Left ventricle myocardium inferior (tissue), 1 donor: ENCODE measurements at places on chromosomes 12 and 14. TPM values are rescaled to one million over a fixed set of nuclear protein-coding genes. Genes with fewer than 3 reads are reported as not detected.

The NAV3 gene
- 1.5 TPM for total RNA-seq

DNA sequence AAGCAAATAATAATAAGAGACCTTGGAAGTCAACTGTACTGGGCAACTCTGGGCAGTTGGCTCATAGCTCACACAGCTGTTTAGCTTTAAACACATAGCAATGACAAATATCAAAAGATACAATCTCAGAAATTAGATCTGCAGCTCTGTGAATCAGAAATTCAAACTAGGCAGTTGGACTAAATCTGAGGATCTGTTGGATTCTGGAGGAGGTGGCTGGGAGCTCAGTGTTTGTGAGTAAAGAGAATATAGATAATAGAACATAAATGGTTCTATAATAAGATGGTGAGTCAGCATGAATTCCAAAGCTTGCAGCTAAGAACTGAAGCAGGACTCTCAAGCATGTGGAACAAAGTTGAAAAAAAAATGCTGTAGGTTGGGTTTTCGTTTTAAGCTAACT is 1949.4 kb upstream of the SEL1L start:
- no peak overlapping the region for H3K27ac ChIP-seq
- no peaks in the 10 kb centered on the region for H3K4me1 ChIP-seq
- no peaks in the 10 kb centered on the region for H3K36me3 ChIP-seq
- DNase-seq, result no peak

- H3K27me3 ChIP-seq, result no peaks in the 10 kb centered on the region
- no peak overlapping the region for H3K27ac ChIP-seq
- H3K4me3 ChIP-seq, result no peak overlapping the region
Measured at GRCh38 chr14:35921745-35922144, 95.6 kb downstream of the BRMS1L start.

DNA sequence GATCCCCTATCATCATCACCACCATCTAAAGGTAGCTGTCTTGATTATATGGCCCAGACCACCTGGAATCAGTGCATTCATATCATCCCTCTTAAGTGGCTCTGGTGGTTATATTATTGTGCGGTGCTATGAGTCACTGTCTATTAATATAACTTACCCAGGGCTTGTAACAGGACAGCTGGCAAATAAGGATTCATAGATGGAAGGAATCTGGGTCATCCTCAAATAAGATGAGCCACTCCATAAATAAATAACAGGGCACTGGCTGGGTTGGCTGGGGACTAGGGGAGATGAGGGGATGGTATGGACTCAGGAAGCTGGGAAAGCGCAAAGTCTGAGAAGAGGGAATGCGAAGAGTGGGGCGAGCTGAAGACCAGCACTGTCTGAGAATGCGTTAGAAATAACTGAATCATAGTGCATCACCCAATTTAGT is 216.1 kb downstream of the NUAK1 start:
- H3K4me1 ChIP-seq, result peaks cover 32% of the 10 kb centered on the region
- peak overlapping the region; percentile 84 for H3K27ac ChIP-seq
- no peaks in the 10 kb centered on the region for H3K36me3 ChIP-seq
- no peak for DNase-seq
- H3K27me3 ChIP-seq, result no peaks in the 10 kb centered on the region
- no peak overlapping the region for H3K4me3 ChIP-seq

GRCh38 chr14:92615451-92615850 is 101.9 kb downstream of the RIN3 start:
- no peaks in the 10 kb centered on the region for H3K36me3 ChIP-seq
- no peak overlapping the region for H3K27ac ChIP-seq
- no peak overlapping the region for H3K4me3 ChIP-seq

The DHRS2 gene
- not detected for total RNA-seq

The MYF5 gene
- total RNA-seq, result not detected

DNA sequence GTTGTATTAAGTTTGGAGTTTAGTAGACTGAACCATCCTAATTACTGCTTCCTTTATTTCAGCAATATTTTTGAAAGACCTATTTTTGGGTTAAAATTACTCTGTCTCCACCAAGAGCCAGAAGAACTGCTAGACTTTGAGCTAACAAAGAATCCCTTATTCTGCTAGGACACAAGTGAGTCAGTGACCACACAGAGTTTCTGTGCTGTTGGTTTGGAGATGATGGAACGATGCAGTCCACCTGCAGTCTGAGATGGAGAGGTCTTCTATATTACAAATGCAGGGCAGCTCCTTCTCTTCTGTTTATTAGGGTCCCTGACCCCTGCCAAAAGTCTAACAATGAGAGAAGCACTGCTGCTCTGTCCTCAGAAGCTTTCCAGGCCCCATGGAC is 6.7 kb upstream of the STXBP6 start:
- H3K36me3 ChIP-seq, result no peaks in the 10 kb centered on the region
- H3K27ac ChIP-seq, result no peak overlapping the region
- H3K27me3 ChIP-seq, result no peaks in the 10 kb centered on the region

DNA sequence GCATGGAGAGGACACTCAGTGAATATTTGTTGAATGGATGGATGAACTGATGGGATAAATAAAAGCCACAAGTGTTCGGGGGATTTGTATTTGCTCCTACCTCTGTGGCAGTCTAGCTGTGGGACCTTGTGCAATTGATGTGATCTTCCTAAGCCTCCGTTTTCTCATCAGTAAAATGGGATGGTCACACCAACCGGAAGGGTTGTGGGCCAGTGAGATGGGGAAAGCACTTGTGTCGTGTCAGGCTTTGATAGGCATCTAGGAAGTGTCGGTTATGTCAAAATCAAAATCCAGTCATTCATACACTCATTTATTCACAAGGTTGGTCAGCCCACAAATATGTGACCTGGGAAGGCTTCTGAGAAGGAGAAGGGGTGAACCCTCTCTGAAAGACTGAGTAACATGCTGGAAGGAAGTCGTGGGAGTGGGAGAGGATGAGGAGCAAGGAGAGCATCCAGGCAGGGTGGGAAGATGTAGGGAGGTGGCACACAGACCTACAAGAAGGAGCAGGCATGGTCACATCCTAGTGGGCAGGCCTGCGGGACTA is 7.8 kb upstream of the SERPINA9 start:
- peaks cover 7% of the 10 kb centered on the region for H3K4me1 ChIP-seq
- no peak overlapping the region for H3K27ac ChIP-seq
- H3K27me3 ChIP-seq, result peaks cover 84% of the 10 kb centered on the region
- no peak for DNase-seq

DNA sequence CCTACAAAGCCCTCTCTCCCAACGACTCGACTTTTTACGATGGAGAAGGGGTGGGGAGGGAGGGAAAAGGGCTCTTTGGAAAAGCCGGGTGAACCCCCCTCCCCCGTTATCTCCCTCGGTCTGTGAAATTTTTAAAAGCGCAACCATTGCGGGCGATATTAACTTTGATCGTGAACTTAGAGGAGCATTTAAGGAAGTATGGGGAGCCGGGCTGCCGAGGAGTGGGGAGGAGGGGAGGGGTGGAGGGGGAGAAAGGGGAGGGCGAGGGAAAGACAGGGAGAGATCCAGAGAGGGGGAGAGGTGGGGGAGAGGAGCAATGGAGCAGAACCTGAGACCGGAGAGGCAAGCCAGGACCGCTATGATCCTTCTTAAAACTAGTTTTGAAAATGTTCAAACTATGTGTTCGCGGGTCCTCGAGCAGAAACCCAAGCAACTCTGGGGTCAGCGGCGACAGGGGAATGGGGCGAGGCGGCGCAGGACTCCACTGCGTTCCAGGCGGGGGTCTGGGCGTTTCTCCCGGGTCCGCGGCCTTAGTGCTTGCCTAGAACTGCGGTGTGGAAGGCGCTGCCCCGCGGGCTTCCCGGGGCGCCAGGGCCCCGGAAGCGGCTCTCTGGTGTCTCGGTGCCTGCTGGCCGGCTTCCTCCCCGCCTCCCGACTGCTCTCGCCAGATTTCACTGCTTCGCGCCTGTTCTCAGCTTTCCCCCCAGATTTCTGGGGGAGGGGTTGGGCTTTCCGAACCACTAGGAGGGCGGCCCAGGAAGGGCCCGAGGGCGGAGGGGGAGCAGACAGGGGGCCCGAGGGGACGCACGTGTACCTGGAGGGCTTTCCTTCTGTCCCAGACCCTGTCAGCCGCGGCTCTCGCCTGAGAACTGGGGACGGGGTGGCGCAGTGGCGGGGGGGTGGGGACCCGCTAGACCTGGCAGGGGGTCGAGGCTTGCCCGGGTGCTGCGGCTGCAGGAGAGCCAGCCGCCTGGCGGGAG is at the start of gene HOTAIR:
HOTAIR (minus strand) TSS at position 871 of the 980 bp plus-strand sequence.
- no peak for DNase-seq
- H3K36me3 ChIP-seq, result no peaks in the 10 kb centered on the region
- H3K4me1 ChIP-seq, result peaks cover 27% of the 10 kb centered on the region
- H3K27ac ChIP-seq, result no peak within 1 kb of the TSS

The GZMB gene
- 0.52 TPM for total RNA-seq

DNA sequence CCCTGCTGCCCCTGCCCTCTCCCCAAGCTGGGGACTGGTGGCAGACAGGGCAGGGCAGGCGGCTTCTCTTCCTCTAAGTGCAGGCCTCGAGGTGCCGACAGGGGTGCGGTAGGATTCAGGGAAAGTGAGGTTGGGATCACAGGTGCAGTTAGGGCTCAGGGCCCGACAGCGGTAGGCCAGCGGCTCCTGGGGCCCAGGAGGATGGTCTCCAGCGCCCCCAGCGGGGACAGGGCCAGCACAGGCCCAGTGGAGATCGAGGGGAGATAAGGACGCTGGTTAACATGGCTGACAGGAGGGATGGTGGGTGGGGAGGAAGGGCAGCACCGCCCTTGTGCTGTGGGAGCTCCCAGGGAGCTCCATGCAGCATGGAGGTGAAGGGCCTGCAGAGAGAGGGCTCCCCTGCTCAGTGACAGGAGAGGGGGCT is 935 bp upstream of the CRIP1 start:
- peak overlapping the region; percentile 87 for H3K4me3 ChIP-seq
- no peaks in the 10 kb centered on the region for H3K27me3 ChIP-seq
- DNase-seq, result peak; percentile 46
- peak overlapping the region; percentile 100 for H3K27ac ChIP-seq
- H3K36me3 ChIP-seq, result no peaks in the 10 kb centered on the region

DNA sequence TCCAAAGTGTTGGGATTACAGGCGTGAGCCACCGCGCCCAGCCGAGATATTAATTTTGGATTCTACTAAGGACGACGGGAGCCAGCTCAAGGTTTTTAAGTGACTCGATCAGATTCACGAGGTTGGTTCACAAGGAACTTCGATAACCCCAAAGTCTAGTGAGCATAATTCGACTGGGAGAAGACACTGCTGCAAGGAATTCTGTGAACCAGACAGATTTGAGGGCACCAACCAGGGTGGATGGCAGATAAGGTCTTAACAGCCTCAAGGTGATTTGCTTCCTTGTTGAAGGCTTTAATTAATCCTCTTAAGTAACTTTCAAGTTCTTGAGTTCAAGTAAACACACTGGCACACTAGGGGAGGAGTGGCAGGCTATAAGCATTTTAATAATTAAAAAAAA is 1.1 kb upstream of the KLHDC2 start:
- no peaks in the 10 kb centered on the region for H3K27me3 ChIP-seq
- peak overlapping the region; percentile 100 for H3K27ac ChIP-seq
- peak overlapping the region; percentile 99 for H3K4me3 ChIP-seq
- peaks cover 5% of the 10 kb centered on the region for H3K36me3 ChIP-seq
- H3K4me1 ChIP-seq, result peaks cover 47% of the 10 kb centered on the region
